ENCODE measurements at places on chromosomes 7 and 10.

DNA sequence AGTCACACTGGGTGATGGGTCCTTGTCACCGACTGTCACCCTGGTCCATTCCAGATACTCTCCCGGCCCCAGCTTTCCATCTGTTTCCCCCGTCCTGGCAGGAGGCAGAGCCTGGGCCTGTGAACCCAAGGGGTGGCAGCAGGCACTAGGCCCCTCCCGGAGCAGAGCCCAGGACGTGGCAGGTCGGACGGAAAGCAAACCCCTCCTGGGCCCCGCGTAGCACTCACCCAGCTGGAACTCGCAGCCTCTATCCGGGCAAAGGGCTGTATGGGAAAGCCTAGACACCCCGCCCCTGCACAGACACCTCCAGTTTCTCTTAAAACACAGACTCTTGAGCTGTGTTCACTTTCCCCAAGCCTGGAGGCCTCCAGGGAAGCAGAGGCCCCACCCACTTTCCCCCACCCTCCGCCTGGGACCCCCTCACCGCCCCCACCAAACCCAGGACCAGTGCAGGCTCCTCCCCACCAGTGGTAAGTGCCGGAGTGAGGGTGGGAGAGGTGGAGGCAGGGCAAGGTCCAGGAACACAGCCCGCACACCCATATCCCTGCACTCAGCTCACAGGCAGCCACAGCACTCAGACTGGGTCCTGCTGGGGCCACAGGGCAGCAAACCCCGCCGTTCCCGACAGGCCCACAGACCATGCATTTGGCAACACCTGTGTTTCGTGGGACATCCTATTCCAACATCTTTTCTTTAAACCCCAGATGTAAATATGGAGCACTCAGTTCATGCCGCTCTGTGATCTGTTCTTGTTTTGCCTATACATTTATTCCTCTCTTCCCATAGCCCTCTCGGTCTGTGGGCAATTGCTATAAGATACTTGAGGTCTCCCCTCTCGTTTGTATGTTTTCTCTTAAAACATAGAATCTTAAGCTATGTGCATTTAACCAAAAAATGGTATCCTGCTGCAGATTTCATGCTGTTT, 98.2 kb upstream of the PDGFA start:
- no peak for DNase-seq

- no peak for DNase-seq
Measured at GRCh38 chr7:141344153-141344935, 206.9 kb upstream of the AGK start.

GRCh38 chr7:28759475-28759971, 198.6 kb downstream of the TRIL start:
- DNase-seq, result peak; percentile 86

DNA sequence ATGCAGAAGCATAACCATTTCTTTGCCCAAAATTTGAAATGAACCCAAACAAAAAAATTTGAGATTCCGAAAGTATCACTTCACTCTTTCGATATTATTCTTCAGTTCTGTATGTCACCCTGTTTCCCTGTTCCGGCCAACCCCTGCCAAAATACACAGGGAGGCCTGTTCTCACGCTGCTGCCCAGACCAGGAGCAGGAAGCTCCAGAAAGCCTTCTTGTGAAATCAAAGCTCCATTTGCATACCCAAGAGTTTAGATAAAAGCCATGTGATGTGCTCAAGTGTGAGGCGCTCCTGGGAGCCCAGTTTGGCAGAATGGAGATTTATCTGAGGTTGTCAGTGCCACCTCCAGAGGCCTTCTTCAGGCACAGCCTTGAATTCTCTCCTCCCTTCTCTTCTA, 236.2 kb downstream of the FGFR2 start:
- DNase-seq, result no peak

- DNase-seq, result no peak
Measured at GRCh38 chr7:95874129-95874528, 101.8 kb downstream of the DYNC1I1 start.

DNA sequence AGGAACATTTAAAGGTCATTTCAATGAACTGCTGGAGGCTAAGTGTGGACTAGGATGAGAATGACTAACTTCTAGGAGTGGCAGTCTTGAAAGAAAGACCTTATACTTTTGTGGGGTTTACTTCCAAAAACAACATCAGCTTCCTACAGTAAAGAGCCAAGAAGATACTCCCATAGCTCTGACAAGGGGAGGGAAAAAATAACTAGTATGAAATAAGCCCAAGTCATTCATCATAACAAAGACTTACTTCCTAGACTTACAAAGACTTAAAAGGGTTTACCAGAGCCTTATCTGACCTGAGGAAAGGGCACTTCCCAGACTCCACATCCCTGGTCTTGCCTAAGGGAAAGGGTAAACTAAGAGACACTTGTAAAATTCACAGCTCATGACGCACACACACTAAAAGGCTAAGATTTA, 31.7 kb downstream of the ARHGAP12 start:
- peak; percentile 78 for DNase-seq

GRCh38 chr7:102409340-102409739, 13.2 kb downstream of the PRKRIP1 start:
- no peak for DNase-seq

DNA sequence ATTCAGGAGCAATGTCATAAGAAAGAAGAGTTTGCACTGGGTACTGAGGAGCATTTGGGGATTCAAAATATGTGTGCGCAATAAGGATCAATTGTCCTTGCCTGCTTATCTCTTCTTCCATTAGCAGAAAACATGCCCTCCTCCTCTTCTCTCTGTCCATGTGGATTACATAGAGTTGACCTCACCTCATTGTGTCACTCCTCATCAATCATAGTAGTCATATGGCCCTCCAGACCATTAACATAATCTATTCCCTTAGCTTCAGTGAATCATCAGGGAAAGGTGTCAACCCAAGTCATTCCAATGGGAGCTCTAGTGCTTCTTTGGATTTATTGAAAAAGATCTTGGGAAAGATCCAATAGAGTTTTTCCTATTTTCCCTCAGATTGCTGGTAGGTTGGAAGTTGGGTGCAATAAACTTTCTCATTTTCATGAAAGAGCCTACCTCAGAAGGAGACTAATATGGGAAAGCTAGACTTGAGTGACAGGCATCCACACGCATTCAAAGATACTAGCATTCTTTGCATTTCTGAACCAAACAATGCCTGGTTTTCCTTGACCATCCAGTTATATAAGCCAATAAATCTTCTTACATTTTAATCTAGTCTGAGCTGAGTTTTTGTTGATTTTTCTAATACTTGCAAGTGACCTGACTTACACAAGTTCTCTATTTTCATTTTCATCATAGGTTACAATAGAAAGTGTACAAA, 71.5 kb upstream of the FAM13C start:
- DNase-seq, result peak; percentile 24

- no peak for DNase-seq
Measured at GRCh38 chr7:25180592-25180923, 47.7 kb downstream of the NPVF start.

- no peak for DNase-seq
Measured at GRCh38 chr7:155787171-155787851, 25.0 kb downstream of the SHH start.

DNA sequence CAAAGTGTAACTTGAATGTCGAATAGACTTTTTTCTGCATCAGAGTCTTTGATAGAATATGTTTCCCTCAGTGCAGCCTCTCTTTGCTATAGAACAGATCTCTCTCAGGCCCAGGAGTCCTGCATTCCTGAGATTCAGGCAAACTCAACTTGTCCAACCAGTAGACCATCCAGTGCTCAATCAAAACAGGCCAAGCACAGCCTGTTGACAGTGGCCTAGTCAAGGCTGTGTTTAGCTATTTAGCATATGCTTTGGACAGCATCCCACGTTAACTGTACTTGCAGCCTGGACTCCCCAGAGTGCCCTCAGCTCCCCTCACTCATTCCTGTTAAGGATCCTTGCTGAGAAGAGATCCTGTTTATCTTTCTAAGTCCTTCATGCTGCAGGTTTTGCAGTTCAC, 16.3 kb downstream of the OR6V1 start:
- DNase-seq, result no peak

- no peak for DNase-seq
Measured at GRCh38 chr10:118036281-118036875, 10.4 kb downstream of the RAB11FIP2 start.

DNA sequence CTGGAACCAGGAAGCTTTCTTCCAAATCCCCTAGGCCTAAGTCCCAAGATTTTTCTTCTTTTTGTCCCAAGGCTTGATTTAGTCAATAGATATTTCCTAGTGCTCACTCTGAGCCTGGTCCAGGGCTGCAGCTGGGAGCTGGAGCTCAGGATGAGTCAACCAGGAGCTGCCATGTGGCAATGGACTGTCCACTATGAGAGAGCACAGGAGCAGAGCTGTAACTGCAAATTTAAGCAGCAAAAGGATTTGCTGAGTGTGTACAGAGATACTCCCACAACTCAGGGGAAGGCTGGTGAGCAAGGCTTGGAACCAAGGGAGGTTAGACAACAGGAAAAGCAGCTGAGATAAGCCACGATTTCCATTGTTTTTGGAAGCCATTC, 92.1 kb upstream of the CXCL12 start:
- peak; percentile 67 for DNase-seq

DNA sequence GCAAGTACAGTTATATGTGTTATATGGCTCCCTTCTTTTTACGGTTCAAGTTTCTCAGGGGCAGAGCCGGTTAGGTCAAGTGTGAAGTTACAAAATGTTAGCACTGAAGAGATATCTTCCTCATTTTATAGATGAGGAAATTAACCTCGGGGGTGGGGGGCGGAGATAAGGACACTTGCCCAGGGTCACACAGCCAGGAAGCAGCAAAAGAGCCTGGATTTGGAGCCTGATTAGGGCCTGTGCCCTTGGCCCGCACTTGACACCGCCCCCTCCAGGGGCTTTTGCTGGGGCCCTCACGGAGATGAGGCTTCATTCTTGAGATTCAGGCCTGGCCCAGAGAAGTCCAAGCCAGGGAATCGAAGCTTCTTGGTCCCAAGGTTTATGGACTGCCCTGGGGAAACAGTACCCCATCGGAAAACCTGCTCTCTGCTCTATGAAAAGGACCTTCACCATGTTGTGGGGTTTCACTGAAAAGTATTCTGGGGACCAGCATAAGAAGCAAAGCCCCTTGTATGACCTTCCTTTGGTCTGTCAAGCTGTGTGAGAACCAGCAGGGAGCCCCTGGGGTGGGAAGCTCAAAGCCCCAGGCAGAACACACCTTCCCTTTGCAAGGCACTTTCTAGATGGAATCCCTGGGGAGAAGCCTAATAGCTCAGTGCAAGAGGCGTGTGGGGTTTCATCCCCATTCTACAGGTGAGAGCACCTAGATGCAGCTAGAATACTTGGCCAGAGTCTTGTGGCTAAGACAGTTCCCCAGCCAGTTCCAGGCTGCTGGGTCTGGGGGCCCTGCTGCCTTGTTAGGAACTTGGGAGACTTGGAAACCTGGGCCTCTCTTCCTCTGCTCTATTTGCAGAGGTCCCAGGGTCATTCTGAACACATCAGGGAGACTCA, 21.9 kb downstream of the UNC5B start:
- DNase-seq, result no peak

DNA sequence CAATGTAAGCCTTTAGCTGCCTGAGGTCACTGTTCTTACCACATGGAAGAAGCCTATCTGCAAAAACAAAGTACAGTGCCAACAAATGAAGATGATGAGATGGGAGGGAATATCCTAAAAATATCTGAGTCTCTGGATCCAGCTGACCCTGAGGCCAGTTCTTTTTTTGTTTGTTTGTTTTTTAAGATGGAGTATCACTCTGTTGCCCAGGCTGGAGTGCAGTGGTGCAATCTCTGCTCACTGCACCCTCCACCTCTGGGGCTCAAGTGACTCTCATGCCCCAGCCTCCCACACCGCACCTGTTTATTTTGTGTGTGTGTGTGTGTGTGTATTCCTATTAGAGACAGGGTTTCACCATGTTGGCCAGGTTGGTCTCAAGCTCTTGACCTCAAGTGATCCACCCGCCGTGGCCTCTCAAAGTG, 44.9 kb downstream of the HYCC1 start:
- DNase-seq, result no peak

DNA sequence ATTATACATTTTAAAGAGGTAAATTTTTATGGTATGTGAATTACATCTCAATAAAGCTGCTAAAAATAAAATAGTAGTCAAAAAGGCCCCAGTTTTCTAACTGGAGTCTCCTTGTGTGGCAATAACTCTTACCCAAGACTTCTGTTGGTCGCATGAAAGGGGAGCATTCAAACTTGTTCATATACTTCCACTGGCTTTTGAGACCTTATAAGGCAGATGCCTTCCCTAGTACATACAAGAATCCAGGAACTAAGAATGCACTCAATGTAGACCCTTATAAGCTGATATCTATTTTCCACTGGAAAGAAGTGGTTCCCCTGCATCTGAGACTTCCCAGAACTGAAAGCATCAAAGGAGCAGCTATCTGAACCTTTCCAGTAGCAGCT, 13.0 kb downstream of the BCAP29 start:
- no peak for DNase-seq

- DNase-seq, result peak; percentile 67
Measured at GRCh38 chr7:5495581-5496375, 72.1 kb upstream of the TNRC18 start.

DNA sequence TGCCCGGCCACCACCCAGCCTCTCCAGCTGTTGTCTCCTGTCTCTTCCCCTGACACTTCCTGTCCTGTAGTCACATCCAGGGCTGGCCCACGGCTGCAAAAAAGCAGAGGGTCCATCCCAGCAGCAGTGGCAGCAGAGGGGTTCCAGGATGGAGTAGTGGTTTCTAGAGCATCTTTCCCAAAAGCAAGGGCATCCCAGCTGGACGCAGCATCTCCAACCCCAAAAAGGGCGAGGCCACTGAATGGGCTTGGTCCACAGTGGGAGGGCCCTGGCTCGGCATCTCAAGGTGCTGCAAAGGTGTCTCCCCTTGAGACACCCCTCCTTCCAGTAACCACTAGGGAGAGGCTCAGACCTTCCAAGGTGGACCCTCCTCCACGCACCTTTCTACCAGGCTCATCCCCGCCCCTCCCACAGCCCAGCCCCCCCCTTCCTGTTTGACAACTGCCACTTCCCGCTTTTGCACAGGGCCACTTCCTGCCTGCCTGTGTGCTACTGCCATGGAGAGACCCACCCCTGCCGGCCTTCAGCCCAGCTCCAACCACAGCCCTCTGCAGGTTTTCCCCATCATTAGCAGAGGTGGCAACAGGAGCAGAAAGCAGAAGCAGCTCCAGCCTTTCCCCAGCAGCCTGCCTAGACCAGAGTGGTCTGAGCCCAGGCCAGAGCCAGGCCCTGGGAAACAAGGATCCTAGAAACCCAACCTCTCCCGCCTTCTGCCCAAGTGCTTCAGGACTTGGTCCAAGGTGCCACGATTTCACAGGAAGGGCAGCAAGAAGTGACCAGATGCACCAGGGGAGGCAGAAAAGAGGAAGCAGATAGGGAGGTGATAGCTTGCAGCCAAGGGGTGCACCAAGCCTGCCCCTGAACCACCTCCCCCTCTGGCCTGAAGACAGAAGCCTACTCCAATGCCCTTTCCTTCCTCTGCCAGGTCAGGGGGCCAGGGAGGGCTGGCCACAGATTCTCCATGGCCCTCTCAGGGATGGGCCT, 8.6 kb downstream of the CAMK2G start:
- DNase-seq, result no peak

- no peak for DNase-seq
Measured at GRCh38 chr7:44325201-44325671, at the start of gene CAMK2B. CAMK2B (minus strand) TSS chr7:44325594; CDS start chr7:44325421, 173 bp downstream.

- DNase-seq, result no peak
Measured at GRCh38 chr10:62545160-62546066, 171.2 kb downstream of the ZNF365 start.
